Right kidney (tissue), 9 donors: ENCODE measurements at places on chromosomes 12 and 14.

DNA sequence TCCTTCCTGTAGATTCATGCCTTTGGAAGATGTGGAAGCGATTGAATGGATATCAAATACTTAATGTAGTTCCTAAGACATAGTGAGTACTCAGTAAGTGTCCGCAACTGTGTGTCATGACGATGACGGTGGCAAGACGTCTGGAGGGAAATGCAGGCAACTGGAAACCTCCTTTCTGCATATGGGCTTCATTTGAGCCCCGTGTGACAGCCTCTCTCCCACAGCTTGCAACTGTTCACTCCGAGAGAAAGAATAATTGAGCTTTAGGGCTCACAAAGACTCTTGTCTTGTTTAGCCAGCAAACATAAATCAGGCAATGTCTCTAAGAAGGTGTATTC lies 6.9 kb downstream of the CFAP251 start:
- no peak for DNase-seq

- no peak for DNase-seq
Observed at GRCh38 chr12:59298296-59298695, 297.5 kb upstream of the SLC16A7 start.

- no peak for DNase-seq
Observed at GRCh38 chr12:131620946-131621681, 89.8 kb upstream of the SFSWAP start.

DNA sequence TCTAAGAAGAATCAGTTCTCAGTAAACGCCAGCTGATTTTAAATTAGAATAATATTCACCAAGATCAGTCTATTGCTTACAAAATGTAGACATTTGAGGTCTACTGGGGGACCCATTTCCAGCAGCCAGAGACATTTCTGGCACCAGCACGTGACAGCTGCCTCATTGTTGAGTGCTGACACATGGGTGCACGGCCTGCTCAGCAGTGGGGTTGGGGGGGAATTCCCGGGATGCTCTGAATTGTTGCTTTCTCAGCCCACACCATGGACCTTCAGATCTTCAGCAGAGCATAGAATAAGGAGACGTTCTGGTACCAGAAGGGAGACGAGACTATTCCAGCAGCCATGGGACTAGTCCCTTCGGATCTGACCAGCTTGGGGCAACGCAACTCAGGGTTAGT lies 18.3 kb downstream of the PLEKHG7 start:
- no peak for DNase-seq

- no peak for DNase-seq
Observed at GRCh38 chr14:106564058-106564643, 1037.8 kb downstream of the TMEM121 start.

- DNase-seq, result no peak
Observed at GRCh38 chr12:17038923-17039322, 433.0 kb upstream of the LMO3 start.

- no peak for DNase-seq
Observed at GRCh38 chr14:35032562-35032961, 13.5 kb upstream of the FAM177A1 start.

GRCh38 chr12:57094208-57095160 lies 5.6 kb downstream of the NAB2 start:
- no peak for DNase-seq

DNA sequence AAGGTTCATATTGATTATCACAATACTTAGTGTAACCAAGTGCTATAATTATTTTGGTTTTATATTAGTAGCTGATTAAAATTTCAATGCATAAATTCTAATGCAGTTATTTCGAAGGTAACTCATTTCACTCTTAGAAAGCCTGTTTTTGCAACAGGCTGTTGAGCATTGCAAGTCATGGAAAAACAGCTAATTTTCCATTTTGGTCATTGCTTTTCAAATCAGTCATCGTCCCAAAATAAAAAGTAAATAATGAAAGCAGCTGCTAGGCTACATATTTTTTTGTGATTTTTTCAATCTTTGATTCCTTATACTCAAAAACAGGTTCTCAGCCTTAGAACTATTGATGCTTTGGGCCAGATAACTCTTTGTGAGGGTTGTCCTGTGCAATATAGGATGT lies 22.9 kb downstream of the VEZT start:
- DNase-seq, result no peak

DNA sequence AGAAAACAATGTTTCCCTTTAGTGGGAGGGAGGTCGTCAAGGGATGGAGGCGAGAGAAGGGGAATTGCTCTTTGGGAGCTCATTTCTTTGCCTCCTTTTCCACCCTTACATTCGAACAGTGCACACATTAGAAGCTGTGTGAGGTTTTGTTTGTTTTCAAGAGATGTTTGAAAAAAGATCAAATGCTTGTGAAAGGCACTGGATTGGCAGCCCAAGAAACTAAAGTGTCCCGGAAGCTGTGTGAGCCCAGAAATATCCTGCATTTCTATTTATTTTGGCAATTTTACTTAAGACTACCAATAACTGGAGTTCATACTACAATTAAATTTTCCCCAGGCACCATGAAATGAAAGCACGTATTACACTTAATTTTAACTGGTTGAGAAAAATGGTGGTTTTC lies 67.0 kb downstream of the IGF1 start:
- DNase-seq, result no peak

- DNase-seq, result no peak
Observed at GRCh38 chr12:50246873-50247612, 36.3 kb downstream of the LIMA1 start.

- no peak for DNase-seq
Observed at GRCh38 chr14:23568600-23569331, 1.2 kb upstream of the AP1G2 start.

- DNase-seq, result peak; percentile 97
Observed at GRCh38 chr14:69398053-69398817, at the start of the genes ERH and SLC39A9. Gene ERH, minus strand, starts transcription at chr14:69398299. Its CDS starts 66 bp downstream, at chr14:69398233. Gene SLC39A9, plus strand, starts transcription at chr14:69398692. Its CDS starts 678 bp downstream, at chr14:69399370.

- DNase-seq, result no peak
Observed at GRCh38 chr12:105352052-105352451, 21.6 kb downstream of the C12orf75 start.

DNA sequence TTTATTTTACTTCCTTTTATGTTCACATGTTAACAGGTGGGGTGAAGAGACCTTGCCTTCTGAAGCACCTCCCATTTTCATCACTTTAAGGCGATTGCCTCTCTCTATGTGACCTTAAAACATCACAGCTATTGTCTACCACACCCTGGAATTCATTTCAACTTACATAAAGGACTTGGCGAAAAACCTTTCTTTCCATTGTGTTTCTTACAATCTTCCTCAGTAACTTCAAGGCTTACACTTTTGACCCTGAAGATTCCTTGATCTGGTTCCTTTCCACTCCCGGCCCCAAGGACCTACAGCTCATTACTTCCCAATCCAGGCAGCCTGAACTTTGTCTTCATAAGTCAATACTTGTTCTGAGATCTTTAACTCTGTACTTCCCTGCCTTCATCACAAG lies 443.3 kb downstream of the ADAMTS20 start:
- no peak for DNase-seq

DNA sequence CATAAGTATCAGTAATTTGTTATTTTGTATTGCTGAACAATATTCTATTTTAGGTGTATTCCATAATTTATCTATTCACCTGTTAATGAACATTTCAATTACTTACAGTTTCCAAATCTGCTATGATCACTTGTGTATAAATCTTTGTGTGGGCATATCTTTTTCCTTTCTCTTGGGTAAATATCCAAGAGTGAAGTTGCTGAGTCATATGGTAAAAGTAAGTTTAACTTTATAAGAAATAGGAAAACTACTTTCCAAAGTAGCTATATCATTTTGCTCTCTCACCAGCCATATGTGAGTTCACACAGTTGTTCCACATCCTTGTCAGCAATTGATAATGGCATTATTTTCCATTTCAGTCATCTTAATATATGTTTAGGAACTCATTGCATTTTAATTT lies 66.6 kb upstream of the KITLG start:
- no peak for DNase-seq

DNA sequence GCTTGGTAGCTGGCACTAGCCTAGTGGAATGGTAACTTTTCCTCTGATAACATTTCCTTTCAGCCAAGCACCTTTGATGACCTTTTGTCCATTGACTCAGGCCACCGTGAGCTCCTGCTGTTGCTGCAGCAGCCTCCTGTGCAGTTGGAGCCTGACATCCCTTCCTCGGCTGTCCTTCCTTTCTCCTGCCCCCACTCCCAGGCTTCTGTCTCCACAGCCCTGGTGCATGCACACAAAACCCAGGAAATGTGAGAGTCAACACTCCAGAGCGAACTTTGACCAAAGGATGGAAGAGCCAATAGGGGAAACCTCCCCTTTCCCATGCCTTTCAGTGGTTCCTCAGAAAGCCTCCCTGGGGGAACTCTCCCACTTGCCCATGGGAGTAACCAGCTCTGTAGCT lies 115.0 kb downstream of the TMEM260 start:
- DNase-seq, result no peak

GRCh38 chr12:2334271-2334670 lies 281.5 kb downstream of the CACNA1C start:
- no peak for DNase-seq

- DNase-seq, result peak; percentile 66
Observed at GRCh38 chr14:36663404-36664321, 2.0 kb downstream of the PAX9 start.

- DNase-seq, result no peak
Observed at GRCh38 chr12:79358716-79359300, 332.0 kb downstream of the PAWR start.

GRCh38 chr12:62744551-62744950 lies 190.4 kb downstream of the PPM1H start:
- no peak for DNase-seq

- DNase-seq, result no peak
Observed at GRCh38 chr14:91830777-91831176, 36.6 kb downstream of the TC2N start.

GRCh38 chr14:54673193-54674045 lies 106.5 kb downstream of the SAMD4A start:
- no peak for DNase-seq

DNA sequence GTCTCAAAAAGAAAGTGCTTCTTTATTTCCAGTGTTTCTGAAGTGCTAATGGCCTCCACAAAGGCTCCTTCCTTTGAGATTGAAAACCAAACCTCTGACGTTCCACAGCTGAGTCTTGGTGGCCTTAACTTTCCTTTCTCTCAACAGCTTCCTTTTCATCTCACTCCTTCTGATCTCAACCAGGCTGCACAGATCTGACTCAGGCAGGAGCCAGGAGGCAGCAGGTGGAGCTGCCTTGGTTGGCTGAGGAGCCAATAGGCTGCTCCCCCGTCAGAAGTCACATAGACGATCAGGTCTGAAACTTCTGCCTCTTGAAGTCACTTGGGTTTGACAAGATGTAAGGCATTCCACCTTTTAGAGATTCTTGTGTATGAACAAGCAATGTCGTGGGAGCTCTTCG lies 9.1 kb upstream of the KCNA5 start:
- no peak for DNase-seq

- DNase-seq, result no peak
Observed at GRCh38 chr12:80778005-80778541, 61.4 kb downstream of the MYF5 start.

- DNase-seq, result peak; percentile 32
Observed at GRCh38 chr14:77139540-77140358, 1.8 kb downstream of the ZDHHC22 start.

GRCh38 chr12:80821513-80822000 lies 104.8 kb downstream of the MYF5 start:
- DNase-seq, result no peak

- DNase-seq, result no peak
Observed at GRCh38 chr14:100120522-100121269, 38.7 kb downstream of the DEGS2 start.

GRCh38 chr14:31196839-31197492 lies 10.6 kb downstream of the HECTD1 start:
- DNase-seq, result no peak
